ENCODE measurements at places on chromosomes 1 and 21.

DNA sequence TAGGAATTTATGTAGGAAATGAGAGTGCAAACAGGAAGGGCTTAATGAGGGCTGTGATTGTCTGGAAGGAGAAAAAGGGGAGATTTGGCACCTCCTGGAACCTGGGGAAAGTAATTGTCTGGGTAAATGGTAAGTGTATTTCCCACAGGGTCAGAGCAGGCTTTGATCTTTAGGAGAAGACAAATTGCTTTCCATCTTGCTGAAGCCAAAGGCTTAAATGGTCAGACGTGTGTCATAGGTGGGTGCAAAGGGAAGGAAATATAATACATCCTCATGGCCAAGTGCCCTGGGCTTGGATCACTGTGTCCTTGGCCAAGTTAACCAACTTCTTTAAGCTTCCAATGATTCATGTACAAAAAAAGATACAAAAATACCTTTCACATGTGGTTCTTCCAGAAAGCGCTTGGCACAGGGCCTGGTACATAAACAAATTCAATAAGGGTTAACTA, 1.3 kb upstream of the DUSP23 start:
- DNase-seq: no peak

GRCh38 chr1:96837781-96838216, 116.2 kb downstream of the PTBP2 start:
- DNase-seq: no peak

GRCh38 chr1:58754683-58755467, 29.0 kb downstream of the JUN start:
- DNase-seq: no peak

DNA sequence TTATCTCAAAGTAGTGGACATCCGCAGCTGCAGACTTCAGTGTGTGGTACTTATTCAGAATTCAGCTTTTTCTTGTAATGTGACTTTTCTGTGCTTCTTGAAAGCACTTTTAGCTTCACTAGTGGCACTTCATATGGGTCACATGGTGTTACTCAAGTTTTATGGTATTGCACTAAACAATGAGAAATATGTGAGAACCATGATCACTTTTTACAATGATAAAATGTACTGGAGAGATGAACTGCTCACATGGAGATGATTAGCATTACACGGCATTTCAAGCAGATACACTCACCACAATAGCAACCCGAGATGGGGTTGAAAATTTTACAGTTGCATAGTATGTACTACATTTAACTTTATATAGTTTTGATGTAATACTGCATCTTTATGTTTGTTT, 40.1 kb upstream of the GPR52 start:
- no peak for DNase-seq

DNA sequence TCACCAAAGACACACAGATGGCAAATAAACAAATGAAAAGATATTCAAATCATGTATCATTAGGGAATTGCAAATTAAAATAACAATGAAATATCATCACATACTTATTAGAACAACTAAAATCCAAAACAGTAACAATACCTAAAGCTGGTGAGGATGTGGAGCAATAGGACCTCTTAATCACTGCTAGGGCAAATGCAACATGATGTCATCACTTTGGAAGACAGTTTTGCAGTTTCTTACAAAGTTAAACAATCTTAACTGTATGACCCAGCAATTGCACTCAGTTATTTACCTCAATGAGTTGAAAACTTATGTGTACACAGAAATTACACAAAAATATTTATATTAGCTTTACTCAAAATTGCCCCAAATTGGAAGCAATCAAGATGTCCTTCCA, 47.3 kb downstream of the SELENOF start:
- DNase-seq: no peak

DNA sequence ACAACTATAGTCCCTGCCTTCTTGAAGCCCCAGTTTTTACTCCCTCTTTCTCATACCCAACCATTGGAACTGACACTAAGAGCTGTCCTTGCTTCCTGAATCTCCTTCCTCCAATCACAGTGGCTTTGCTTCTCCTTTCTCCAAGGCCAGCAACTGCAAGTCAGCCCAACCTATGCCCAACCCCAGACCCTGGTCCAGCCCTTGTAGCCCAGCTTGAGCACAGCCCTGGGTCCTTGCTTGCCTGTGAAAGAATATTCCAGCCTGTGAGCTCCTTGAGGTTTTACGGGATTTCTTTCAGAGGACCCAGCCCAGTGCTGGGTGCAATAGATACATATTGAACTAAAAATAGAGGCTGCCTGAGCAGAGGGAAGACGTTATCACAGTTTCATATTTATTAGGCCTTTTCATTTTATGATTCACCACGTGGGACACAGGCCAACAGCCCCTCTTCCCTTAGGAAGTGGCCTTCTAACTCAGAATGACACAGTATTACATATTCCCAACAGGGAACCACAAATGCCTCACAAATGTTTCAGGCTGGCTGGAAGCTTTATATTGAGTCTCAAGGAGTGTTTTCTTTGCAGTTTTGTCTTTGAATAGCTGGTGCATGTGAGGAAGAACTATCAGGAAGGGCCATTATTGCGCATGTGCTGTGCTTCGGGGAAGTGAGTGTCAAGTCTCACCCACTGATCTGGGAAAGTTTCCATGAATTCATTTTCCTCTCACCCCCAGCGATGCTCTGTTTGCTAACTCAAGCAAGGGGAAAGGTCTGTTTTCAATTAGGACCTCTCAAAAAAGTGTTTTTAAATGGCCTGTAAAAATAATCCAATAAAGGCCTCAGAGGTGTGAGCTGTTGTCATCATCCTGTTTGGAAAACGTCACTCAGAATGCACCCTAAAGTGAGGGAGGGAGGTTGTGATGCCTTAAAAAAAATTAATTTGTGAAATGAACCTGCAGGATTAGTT, 92.3 kb upstream of the NFIA start:
- no peak for DNase-seq

- DNase-seq: no peak
These were observed 70.1 kb upstream of the EFHD2 start for GRCh38 chr1:15339570-15339969.

GRCh38 chr1:147214842-147215539, 10.1 kb downstream of the FMO5 start:
- no peak for DNase-seq

- DNase-seq: no peak
These were observed 670.9 kb upstream of the NR5A2 start for GRCh38 chr1:199356561-199356960.

GRCh38 chr1:21573971-21574465, 64.8 kb downstream of the ALPL start:
- no peak for DNase-seq

- no peak for DNase-seq
These were observed 216.3 kb upstream of the ZC3H12A start for GRCh38 chr1:37258068-37258467.

GRCh38 chr21:28540514-28540913, 452.2 kb downstream of the LTN1 start:
- no peak for DNase-seq
